ENCODE measurements at places on chromosomes 11 and 22.

DNA sequence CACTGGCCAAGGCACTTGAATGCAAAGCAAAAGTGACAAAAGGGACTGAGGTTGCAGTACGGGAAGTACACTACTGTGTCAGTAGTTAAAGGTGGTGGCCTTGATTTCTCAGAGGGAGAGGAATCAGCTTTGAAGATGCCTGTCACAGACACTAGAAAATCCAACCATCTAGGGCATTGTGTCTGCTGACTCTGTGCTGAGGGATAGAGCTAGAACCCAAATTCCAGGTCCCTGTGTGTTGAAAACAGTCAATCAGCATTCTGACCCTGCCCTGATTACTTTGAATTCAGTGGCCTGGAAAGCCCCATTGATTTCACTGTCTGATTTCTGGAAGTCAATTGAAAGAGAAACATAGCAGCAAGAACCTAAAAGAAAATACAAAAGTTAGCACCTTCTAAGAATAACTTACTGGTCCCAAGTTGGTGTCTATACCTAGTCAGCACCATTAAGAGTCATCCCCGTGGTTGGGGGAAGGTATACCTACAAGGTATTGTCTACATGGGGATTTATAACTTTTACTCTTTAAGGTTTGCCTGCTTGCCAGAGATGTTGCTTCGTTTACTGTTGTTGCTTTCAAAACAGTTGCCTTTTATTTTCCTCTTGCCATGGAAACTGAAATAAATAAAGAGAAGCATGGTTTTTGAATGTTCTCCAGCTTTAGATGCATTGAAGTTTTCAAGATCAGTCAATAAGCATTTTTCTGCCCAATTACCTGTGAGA is 97.3 kb downstream of the PDHX start:
- DNase-seq, result peak; percentile 18

GRCh38 chr11:66275396-66275795 is 2.6 kb upstream of the CNIH2 start:
- DNase-seq, result no peak

DNA sequence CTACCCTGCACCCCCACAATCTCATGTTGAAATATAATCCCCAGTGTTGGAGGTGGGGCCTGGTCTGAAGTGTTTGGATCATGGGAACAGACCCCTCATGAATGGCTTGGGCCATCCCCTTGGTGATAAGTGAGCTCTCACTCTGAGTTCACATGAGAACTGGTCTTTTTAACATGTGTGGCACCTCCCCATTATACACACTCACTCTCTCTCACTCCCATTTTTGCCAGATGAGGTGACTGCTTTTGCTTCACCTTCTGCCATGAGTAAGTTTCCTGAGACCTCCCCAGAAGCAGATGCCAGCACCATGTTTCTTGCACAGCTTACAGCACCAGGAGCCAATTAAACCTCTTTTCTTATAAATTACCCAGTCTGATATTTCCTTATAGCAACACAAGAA is 32.1 kb upstream of the DRD2 start:
- no peak for DNase-seq

DNA sequence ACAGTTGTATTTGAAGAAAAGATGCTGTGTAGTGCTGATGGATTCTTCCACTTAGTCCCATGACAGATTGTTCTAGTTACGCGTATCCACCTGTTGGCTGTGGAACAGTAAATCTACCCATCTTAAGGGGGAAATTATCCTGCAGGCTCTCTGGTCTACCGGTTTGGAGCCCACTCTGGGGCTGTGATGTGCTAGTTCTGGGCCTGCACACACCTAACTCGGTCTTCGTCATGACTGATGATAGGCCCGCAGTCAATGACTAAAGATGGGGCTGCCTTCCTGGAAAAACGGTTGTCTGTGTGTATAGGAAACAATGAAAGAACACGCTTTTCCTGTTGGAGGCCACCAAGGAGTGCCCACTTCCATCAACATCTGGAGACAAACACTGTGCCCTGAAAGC is 6.2 kb upstream of the RBM4B start:
- DNase-seq, result no peak

DNA sequence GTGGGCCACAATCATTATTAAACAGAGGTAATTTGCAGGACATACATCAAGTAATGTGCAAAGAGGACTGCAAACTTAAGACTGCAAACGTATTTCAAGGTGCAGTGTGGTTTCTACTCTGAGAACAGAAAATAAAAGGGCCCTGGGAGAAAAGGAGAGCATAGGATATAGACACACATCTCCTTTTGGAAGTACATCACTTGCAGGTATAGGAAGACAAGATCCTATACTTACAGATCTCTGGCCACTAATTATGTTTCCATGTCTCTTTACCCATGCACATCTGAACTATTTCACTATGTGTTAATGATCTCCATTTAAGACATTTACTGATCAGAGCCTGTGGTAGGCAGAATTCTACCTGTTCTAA is 47.7 kb downstream of the PIWIL3 start:
- no peak for DNase-seq

DNA sequence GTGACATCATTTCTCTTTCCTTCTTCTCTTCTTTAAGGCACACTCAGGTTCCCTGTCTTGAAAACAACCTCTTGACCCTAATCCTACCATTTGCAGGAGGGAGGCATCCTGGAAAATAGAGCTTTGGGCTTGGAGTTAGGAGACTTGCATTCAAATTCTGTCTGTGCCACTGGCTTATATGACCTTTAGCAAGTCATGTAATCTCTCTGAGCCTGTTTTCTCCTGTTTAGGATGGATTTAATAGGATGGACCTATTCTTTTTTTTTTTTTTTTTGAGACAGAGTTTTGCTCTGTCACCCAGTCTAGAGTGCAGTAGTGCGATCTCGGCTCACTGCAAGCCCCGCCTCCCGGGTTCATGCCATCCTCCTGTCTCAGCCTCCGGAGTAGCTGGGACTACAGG is 25.1 kb upstream of the CCDC134 start:
- no peak for DNase-seq

DNA sequence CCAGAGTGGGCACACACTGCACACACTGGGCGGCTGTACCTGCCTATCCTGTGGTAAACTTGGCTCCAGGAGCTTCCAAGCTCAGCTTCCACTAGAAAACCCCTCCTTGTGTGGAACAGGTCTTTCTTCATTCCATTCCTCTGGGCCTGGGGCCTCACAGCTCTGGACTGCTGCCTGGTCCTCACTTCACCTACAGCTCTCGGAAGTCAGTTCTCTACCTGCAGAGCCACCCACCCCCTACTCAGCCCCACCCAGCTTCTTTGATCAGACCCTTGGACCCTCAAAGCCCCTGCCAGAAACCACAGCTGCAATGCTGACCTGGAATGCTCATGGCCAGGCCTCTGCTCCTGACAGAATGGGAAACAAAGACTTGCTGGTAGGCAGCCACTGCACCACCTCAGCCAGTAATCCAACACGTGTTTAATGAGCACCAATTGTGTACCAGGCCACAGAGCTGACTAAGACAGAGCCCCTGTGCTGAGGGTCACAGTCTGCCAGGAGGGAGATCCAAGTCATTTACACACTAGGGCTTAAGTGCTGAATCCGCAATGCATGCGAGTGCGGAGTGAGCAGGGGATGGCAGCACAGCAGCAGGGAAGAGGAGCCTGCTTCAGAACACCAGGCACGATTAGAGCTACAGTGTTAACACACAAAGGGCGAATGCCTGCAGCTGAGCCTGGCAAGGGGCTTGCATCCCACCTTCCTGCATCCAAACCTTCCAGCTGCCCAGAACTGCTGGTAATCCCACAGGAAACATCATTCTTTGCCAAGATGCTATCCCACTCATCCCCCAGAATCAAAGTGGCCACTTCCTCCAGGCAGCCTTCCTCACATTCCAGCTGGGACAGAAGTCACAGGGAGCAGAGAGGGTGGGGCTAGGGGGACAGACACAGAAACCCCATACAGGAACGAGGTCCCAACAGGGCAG is 4.6 kb downstream of the GNB1L start:
- peak; percentile 45 for DNase-seq
